Hematopoietic multipotent progenitor cell treated with erythropoietin and hydrocortisone succinate and interleukin-3 and kit ligand, for 17 days (in vitro differentiated cells): ENCODE measurements at places on chromosomes 6 and 20.

GRCh38 chr6:136677822-136678221 lies 114.5 kb downstream of the MAP3K5 start:
- no peak for DNase-seq

DNA sequence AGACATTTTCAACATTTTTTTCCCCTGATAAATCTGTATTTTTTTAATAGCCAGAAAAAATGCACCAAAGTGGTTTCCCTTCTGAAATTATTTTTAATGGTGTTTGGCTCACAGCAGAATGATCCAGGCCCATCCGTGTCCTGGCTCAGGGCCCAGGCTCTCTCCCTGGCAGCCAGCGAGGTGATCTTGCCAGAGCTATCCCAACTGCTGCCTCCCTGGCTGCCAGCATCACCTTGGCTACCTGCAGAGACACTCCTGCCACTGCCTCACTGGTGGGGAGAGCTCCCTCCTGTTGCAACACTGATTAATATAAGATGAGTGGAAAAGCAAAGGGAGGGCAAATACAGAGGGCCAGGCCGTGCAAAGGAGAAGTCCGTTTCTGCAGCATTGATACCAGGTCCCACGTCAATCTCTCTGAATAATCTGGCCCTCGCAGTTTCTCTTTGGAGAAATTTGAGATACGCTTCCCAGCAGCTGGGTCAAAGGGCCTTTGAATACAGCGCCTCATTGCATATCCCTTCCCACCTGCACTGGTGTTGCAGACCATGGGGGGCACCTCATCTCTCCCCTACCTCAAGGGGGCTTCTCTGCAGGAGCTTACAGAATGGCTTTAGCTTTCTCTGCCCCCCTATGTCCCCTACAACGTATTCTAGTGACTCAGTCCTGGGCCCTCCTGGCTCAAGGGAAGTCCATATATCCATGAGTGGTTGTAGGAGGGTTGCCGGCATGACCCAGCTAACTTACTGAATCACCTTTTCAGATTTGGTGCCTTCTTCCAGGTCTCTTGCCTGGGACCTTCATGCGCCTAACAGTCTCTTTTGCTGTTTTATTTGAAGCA lies 12.8 kb upstream of the DSTN start:
- DNase-seq = no peak

GRCh38 chr6:170026751-170027646 lies 263.9 kb downstream of the DLL1 start:
- no peak for DNase-seq

GRCh38 chr6:170181338-170181690 lies 109.6 kb downstream of the DLL1 start:
- no peak for DNase-seq

DNA sequence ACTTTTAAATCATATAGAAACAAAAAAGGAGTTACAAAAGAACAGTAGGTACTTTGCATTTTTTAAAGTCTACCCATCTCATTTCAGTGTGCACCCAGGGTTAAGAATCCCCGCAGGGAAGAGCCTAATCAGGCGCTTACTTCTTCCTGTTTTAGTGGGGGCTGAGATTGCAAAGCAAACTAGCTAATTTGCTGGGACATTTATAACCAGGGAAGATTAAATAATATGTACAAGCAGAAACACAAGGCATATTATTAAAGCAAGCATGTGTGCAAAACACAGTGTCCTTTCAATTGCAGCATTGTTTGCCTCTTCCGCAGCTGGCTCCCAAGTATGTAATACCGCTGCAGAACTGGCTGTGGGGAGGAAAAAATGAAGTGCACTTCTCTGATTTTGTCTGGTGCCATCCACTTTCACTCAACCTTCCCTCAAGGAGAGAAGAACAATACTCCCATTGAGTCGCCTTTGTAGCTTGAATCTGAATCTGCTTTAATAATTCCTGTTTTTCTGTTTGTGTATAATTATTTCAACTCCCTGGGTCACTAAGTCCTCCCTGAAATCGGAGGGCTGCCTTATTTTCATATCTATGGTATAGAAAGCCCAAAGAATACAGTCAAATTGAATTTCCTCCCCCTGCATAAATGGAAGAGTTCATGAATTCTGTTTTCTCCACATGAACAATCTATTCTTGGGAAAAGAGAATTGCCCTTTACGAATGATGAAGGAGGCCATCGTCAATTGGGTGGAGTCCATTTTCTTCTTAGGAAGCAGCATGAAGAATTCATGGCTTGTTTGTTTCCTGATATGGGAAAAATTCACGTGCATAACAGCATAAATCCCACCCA lies 23.3 kb upstream of the BCAS1 start:
- no peak for DNase-seq

DNA sequence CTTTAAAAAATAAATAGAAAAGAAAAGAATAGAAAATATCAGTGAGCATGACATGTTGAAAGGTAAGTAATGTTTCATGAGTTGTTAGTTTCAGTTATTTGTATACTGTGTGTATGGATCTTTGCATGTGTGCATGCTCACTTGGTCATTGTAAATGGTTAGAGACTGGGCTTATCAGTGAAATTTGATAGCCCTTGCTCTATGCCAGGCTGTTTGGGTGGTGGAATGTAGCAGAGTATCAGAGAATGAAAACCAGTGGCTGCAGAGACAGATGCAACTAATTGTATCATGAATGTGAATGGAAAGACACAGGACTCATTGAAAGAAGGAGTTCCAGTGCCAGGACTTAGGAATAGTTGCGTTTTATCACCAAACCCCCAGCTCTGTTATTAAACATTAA lies 4.2 kb downstream of the GSTA2 start:
- DNase-seq = no peak

GRCh38 chr6:16204653-16205376 lies 33.6 kb upstream of the GMPR start:
- DNase-seq = no peak

- no peak for DNase-seq
These were observed 1.8 kb downstream of the CHRNA4 start for GRCh38 chr20:63359164-63359934.

DNA sequence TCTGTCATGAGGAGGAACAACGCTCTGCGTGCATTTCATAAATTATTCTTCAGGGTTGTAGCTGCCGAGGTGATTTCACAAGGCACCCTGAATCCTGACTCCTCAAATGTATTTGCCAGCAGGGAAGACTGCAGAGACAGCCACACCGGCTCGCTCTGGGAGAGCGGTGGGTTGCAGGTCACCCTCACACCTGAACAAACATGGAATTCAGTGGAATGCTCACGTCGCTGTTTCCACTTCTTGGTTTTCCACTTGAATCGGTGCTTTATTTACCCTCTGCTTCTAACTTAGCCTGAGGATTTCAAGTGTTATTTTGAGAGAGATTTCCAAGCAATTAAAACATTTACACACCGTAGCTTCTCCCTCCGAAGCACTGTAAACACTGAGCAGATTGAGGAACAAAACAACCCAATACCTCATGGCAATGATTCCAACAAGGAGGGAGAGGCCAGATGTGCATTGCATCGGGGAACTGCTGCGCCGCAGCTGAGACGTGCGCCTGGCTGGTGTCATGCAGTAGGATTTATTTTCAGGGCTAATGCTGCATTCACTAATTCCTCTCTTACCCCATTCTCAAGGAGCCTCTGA lies 59.5 kb upstream of the GGTLC1 start:
- no peak for DNase-seq

DNA sequence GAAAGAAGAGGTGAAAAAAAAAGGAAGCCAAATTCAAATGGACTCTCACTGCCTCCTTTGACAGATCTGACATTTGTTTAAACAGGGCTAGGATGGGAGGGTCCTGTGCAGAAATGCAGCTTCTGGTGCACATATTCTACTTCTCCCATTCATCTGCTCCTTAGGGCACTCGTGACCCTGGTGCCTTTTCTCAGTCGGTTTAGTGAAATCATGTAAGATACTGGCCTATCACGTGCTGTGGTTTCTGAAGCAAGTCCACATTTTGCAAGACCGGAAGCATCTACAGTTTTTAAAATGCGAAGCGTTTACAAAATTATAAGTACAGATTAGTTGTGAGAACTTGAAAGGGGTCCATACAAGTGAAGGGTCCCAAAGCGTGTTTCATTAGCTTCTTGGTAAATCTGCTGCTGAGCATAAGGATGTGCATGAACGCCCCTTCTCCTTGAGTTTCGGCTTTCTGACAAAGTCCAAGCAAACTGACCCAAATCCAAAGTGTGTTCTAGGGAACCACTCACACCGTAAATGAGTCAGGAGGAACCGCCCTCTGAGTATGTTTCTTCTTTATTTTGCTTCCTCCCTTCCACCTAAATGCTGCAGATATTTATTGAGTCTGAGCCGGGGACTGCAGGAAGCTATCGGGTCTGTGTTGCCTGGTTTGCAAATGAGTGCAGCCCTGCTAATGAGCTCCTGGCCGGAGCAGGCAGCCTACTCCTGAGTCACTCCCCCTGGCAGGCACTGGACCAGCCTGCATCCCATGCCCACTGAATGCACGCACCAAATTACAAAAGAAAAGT lies 323.8 kb upstream of the JARID2 start:
- DNase-seq = no peak
